ENCODE measurements at places on chromosomes 2 and 18. TPM values are rescaled to one million over a fixed set of nuclear protein-coding genes. Genes with fewer than 3 reads are reported as not detected.

Gene CNGA3
- not detected for total RNA-seq

Gene ACKR3
- total RNA-seq: 24.0 TPM

Gene ALPI
- total RNA-seq: not detected

Gene CCDC150
- 18.1 TPM for total RNA-seq

Gene STPG4
- 0.53 TPM for total RNA-seq

Gene C2orf80
- total RNA-seq: not detected

Gene MMADHC
- total RNA-seq: 115 TPM

Gene AGPS
- 96.5 TPM for total RNA-seq

Gene C1GALT1C1L
- total RNA-seq: 0.74 TPM

Gene CCDC74A
- total RNA-seq: 7.0 TPM

Gene RAX
- not detected for total RNA-seq

Data from endothelial cell of umbilical vein (primary cell).